HS-5 (cell line): ENCODE measurements at places on chromosomes 4 and X.

GRCh38 chr4:84632092-84632491 lies 49.2 kb downstream of the CDS1 start:
- peak; percentile 22 for DNase-seq

DNA sequence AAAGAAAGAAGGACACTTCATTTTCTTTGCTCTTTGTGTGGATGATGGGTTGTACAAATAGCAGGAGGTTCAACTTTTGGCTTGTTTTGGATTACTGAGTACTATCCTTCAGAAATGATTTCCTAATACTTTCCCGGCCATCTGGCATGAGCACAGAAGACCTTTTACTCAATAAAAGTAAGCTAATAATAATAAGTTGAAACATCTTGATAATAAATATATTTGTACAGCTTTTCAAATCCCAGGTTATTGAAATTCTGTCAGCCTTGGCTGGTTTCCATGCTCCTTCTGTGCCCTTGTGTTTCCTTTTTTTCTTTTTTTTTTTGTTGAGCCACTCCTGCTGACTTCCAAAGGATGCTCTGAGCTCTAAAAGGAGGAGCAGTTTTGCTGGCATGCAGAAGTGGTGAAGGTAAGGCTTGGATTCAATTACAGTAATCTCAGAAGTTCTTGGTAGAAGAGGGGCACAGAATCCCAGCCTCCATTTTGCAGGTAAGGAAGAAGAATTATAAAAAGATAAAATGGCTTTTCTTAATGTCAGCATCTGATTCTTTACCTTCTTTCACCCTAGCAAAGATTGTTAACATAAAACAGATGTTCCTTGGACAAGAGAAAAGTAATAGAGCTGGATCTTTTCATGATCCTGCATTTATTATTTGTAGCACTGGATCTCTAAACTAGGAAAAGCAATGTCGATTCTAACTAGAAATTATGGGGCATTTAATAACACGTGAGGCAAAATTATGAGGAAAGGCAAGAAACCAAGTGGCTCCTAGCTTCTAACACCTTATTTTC lies 31.9 kb downstream of the REPS2 start:
- DNase-seq: no peak

DNA sequence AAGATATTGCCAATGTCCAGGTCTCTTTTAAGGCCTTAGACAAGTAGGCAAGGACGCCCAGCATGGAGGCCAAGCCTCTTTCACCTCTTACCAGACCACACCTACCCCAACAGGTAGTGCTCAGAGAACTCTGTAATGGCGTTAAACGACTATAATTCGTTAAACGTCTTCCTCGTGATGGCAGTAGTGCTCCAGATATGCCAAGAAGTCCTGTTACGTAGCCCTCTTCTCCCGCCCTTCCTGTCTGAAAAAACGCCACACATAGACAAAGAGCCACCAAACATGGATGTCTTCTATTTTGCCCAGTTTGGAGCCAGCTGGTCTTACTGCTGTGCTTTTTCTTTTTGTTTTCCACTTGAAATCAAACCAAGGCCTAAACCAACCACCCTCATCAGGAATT lies 190.7 kb downstream of the OR13H1 start:
- no peak for DNase-seq

DNA sequence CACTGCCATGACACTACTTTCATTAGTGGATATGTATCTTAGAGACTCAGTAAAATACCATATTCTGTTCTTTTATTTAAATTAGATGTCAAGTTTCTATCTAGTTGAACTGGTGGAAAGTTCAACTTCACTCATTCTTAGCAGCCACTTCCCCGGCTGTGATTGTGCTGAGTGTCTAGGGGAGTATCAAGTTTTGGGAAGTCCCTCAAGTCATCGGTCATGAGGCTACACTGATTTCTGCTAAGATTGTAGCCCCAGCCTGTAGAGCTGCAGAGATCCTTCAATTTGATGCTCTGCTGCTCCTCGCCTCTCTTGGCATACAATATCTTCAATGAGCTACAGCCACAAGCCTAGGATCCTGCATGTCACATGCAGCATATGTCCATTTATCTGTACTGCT lies 53.9 kb downstream of the DMP1 start:
- no peak for DNase-seq

GRCh38 chr4:122246551-122246950 lies 94.4 kb downstream of the BLTP1 start:
- DNase-seq: no peak

DNA sequence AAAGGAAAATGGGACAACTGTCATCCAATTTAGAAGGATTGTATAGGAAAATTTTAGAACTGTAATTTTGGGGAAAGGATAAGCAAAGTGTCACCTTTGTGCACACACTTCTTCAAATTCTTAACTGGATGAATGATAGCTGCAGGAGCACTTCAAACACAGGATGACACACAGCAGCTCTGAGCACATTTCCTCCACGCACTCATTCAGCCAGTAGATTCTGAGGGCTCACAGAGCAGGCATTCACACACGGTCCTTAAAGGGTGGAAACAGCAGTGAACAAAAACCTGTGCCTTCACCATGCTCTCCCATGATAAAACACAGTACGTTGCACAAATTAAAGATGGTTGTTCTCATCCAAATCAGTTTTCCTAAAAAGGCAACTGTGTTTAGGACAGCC lies 38.5 kb upstream of the KLF3 start:
- no peak for DNase-seq

DNA sequence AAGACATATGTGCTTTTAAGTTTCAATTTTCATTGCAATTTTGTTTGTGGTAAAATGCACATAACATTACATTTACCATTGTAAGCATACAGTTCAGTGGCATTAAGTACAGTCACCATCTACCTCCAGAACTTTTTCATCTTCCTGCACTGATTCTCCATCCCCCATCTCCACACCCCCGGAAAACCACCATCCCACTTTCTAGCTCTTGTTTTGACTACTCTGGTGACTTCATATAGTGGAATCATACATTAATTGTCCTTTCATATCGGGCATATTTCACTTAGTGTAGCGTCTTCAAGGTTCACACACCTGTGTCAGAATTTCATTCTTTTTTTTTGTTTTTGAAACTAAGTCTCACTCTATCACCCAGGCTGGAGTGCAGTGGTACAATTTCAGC lies 143.5 kb downstream of the GPR143 start:
- no peak for DNase-seq

DNA sequence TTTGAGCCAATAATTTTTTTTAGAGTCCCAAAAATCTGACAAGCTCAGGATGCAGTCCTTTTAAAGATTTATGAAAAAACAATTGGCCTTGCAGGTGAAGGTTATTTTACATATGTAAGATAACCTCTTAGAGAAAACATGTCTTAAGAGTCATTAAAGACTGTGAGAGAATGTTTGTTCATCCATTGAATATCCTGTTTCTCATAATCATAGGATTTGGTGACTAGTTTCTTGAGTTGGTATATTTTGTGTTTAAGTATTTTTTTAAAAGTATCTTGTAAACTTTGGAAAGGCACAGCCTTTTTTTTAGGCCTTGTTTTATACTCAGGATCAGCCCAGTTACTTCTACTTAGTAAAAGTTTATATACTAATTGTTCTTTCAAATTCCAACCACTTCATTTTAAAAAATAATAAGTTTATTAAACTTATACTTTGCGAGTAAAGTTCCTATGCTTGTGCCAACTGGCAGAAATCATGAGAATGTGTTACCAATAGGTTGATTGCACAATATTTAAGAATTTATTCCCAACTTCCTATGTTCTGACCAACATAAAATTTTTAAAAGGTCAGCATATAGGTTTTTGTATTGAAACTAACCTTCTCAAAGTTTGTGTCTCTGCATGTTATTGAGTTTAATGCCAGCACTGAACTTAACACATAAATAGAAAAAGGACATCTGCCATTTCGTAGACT lies 40.0 kb upstream of the ARSJ start:
- DNase-seq: peak; percentile 32

- DNase-seq: no peak
Measured at GRCh38 chrX:49999087-49999486, 76.7 kb downstream of the CLCN5 start.

- DNase-seq: no peak
Measured at GRCh38 chrX:53678667-53679066, 7.9 kb downstream of the HUWE1 start.

GRCh38 chr4:13117185-13117584 lies 367.0 kb downstream of the RAB28 start:
- DNase-seq: no peak

- no peak for DNase-seq
Measured at GRCh38 chr4:120299631-120300030, 233.0 kb upstream of the MAD2L1 start.

GRCh38 chrX:56554870-56555269 lies 8.6 kb upstream of the UBQLN2 start:
- DNase-seq: no peak

GRCh38 chr4:35793045-35793722 lies 451.1 kb downstream of the ARAP2 start:
- DNase-seq: peak; percentile 11

DNA sequence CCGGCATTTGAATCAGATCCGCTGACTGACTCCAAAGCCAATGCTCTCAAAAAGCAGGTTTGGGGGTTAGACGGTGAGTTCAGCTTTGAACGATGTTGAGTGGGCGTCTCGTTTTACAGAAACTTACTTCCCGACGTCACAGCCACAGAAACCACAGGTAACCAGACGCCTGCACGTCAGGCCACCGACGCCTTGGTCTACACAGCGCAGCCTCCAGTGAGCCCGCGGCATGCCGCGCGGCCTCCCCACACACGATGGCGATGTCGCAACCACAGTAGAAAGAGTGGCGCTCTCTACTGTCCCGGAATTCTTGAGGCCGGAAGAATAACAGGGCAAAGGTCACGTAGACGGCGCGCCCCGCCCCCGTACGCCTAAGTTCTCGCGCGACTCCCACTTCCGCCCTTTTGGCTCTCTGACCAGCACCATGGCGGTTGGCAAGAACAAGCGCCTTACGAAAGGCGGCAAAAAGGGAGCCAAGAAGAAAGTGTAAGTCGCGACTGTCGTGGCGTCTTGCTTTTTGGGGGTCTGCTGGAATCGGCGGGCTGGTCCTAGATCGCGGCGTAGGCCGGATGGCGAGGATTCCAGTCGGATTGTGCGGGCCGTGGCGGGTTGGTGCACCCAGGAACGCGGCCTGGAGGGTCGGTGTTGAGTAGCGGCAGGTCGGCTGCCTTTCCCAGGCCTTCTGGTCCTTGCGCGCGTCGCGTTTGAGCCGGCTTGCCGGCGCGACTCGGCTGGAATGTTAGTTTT lies at the start of gene RPS3A:
Gene RPS3A, plus strand, starts transcription at position 400 of the 747 bp plus-strand sequence. Its CDS starts 25 bp downstream, at position 425.
- peak; percentile 84 for DNase-seq

- no peak for DNase-seq
Measured at GRCh38 chr4:106429885-106430284, 61.3 kb upstream of the GIMD1 start.

GRCh38 chr4:139619644-139620043 lies 46.0 kb upstream of the MGST2 start:
- no peak for DNase-seq

- DNase-seq: no peak
Measured at GRCh38 chr4:96598465-96598864, 758.6 kb downstream of the PDHA2 start.

DNA sequence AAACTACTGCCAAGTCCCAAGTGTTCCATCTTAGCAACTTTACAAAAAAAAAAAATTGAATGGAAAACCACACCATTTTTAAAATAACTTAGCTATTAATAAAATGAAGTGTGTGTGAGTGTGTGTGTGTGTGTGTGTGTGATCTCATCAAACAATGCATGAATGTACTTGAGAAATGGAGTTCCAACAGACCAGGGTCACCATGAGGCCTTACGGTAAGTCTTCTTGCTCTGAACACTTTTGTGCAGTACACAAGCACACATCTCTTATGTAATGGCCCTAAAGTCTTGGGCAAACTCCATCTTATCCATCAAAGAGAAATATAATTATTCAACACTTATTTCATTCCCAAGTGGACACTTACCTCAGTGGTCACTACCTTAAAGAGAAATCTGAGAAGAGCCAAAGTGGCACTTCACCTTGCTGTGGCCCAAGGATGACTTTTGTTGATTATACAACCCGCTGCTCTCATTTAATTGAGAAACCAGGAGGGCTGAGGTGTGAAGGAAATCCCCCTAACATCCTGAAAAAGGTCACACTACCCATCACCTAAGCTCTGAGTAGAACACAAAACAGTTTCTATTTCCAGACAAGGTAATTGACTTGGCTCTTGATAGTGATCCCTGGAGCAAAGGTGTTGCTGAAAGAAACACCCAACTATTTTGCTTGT lies 96.5 kb upstream of the PRDX4 start:
- DNase-seq: no peak

DNA sequence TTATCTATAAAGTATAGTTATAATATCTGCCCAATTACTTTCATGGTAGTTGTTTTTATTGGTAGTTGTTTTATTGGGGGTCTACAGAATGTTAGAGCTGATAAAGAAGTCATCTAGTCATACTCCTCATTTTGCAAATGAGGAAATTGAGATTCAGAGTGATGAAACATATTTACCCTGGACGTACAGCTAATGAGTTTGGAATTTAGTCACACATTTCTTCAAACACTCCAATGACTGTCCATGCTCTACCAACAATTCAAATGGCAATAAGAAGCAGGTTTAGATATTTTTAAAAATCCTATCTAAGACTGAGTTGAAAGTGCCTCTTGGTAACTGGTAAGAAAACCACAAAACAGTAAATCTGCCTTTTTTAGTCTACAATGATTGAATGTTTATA lies 98.2 kb downstream of the MAGEC1 start:
- no peak for DNase-seq

DNA sequence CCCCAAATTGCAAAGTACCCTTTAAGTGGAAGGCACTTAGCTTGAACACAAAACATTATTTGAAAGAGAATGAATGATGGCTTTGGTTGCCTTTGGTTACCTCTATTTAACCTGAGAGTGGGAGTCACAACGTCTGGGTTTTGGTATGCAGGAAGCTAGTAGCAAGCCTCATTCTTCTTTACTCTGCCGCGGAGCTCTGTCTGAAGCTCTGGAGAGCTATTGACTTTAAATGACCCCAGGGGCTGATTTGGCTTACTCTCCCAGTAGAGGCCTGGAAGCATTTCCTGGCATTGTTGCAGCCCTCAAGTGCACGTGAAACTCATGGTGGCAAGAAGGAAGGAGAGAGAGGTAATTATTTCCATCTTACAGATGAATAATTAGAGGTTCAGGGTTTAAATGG lies 81.8 kb upstream of the MAGEA4 start:
- DNase-seq: no peak
